ENCODE measurements at places on chromosomes 2 and 18.

GRCh38 chr2:113167962-113168340, 5.8 kb upstream of the PSD4 start:
- DNase-seq, result no peak

- DNase-seq, result no peak
These were observed 1.7 kb downstream of the NCK2 start for GRCh38 chr2:105746177-105747080.

- peak; percentile 41 for DNase-seq
These were observed 199.4 kb downstream of the ZEB2 start for GRCh38 chr2:144320491-144320890.

DNA sequence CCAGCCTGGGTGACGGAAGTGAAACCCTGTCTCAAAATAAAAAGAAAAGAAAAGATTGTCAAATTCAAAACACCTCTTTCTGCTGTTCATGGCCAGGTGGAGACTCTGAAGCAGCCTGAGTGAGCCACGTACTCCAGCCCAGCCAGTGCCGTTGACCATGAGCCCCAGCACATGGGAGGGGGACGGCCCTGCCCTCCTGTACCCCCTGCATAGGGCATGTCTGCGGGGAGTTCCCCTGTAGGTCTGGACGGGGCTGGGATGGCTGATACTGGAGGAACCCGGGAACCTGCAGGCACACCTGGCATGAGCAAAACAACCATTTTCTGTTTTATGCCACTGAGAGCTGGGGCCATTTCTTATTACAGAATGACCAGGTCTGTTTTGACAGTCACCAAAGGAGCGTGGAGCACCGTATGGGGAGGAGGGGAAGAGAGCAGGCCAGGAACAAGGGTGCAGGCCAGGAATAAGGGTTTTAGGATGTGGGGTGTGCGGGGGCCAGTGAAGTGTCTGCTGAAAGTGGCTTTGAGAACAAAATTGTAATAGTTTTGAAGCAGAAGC, 30.1 kb downstream of the TMEM18 start:
- no peak for DNase-seq

DNA sequence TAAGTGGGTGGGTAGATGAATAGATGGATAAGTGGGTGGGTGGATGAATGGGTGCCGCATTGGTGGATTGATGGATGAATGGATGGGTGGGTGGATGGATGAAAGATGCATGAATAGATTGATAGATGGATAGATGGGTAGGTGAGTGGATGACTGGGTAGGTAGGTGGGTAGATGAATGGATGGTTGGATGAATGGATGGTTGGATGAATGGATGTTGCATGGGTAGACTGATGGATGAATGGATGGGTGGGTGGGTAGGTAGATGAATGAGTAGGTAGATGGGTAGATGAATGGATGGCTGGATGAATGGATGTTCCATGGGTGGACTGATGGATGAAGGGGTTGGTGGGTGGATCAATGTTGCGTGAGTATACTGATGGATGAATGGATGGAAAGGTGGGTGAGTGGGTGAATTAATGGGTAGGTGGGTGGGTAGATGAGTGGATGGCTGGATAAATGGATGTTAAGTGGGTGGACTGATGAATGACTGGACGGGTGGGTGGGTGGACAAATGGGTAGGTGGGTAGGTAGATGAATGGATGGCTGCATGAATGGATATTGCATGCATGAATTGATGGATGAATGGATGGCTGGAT, 30.5 kb downstream of the ANKMY1 start:
- DNase-seq, result no peak
